ENCODE measurements at places on chromosomes 6 and 20.

- DNase-seq: no peak
Measured at GRCh38 chr20:7935027-7935551, 5.2 kb downstream of the HAO1 start.

DNA sequence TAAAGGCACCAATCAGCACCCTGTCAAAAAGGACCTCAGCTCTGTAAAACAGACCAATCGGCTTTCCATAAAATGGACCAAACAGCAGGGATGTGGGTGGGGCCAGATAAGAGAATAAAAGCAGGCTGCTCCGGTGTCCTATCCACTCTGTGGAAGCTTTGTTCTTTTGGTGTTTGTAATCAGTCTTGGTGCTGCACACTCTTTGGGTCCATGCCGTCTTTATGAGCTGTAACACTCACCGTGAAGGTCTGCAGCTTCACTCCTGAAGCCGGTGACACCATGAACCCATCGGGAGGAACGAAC is 7.3 kb upstream of the PXDC1 start:
- no peak for DNase-seq

DNA sequence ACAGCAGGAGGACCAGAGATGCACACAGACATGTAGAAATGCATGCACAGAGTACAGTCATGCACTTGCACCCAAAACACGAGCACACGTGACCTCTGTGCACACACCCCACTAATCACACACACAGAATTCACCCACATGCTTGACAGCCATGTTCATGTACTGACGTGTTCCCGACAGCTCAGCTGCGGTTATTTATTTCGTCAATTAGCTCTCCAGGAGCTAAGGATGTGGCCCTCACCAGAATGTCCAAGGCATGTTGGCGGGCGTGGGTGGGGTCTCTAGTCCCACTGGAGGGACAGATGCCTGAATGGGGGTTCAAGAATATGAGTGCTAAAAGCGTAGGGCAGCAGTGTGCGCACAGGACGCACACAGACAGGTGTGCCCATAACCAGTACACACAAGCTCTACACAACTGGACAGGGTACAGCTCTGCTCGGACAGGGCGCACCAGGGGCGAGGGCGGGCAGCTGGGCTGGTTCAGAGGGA is 571 bp upstream of the PRPF6 start:
- no peak for DNase-seq

DNA sequence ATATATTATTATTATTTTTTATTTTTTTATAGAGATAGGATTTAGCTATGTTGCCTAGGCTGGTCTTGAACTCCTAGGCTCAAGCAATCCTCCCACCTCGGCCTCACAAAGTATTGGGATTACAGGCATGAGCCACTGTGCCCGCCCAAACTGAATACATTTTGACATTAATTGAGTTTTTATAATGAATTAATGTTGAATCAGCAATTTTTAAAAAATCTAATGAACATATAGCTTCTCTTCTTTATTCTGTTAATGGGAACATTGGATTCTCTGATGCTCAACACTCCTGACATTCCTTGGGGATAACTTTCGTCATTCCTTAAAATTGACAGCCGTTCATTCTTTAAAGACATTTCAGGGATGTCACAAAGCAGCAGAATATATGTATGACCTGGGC is 52.4 kb downstream of the ANKS1A start:
- no peak for DNase-seq

GRCh38 chr20:16132036-16132798 is 441.0 kb downstream of the KIF16B start:
- DNase-seq: no peak

DNA sequence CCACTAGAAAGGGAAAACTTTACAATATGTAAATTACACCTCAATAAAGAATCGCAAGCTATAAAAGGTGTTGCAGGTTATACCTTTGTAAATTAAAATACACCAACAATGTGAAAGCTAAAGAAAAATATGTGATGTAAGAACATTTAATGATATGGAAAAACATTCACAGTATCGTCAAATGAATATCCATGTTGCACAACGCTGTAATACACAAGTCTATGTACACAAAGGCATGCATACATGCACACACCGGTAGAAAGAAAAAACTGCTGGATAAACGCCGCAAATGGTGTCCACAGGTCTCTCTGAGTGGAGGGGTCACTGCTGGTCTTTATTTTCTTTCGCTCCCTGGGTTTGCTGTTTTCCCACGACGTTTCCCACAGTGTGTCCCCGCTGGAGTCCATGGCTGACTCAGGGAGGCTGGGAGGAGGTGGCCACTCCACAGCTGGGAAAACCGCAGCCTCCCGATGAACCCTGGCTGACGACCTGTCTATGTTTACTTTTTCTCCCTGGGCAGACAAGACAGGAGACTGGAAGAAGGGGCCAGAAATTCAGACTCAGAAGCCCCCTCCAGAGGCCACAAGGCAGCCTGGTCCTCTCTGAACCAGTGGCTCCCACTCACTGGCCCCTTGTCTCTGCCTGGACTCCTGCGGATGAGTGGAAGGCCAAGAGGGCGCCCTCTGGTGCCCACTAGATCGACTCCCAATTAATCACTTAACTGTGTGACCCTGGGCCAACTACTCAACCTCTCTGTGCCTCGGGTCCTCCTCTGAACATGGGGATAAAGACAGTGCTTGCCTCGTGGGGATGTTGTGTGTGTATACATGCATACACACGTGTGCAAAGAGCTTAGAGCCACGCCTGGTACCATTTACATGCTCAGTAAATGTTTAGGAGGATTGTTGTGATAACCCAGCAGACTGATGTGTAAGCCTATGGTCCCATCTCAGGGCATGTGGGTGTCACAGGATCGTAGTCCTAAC is 12.8 kb upstream of the BPI start:
- no peak for DNase-seq

GRCh38 chr6:126905917-126906316 is 212.6 kb upstream of the RSPO3 start:
- DNase-seq: no peak

DNA sequence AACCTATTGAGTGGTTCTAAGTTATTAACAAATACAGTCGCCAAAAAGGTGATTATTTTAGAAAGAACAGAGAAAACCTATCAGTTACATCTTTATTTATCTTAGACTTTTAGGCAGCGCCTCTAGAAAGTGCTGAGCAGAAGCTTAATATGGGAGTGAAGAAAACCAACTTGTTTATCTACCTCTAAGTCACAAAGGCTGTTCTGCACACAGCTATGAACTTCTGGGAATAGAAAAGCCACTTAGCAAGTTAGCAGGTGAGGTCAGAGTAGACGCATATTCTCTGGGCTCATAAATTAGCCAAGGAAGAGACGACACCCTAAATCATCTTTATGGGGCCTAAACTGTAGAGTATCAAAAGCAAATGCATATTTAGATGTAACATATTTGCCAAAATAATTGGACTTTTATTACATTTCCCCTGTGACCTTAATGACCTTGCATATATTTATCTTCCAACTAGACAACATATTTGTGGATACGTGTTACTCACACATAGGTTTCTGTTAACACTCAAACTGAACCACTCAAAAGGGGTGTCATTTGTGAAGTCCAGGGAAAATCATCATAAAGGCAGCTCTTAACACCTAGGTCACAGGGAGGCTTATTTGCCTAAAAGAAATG is 267.1 kb downstream of the ADGB start:
- no peak for DNase-seq

GRCh38 chr6:161091972-161092701 is 100.6 kb downstream of the MAP3K4 start:
- DNase-seq: no peak

DNA sequence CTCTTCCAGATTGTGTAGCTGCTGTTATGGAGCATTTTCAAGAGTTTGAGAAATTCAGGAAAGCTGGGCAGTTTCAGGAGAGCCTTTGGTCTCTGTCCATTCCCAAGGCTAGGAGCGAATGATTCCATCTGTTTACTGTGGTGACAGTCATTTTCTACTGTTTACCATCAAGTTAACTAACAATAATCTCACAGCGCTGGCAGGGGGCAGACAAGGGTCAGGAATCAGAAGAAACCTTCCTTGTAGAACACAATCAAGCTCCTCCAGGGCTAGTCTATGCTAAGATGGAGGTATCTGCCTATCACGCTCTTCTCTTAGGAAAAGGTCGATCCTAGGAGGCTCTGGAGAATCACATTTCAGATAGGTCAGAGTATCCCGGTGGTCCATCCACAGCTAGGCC is 293.9 kb downstream of the KIF16B start:
- DNase-seq: no peak

GRCh38 chr6:157222201-157222981 is 100.9 kb downstream of the TMEM242 start:
- DNase-seq: no peak

- no peak for DNase-seq
Measured at GRCh38 chr6:72416744-72417465, 205.0 kb upstream of the KCNQ5 start.

DNA sequence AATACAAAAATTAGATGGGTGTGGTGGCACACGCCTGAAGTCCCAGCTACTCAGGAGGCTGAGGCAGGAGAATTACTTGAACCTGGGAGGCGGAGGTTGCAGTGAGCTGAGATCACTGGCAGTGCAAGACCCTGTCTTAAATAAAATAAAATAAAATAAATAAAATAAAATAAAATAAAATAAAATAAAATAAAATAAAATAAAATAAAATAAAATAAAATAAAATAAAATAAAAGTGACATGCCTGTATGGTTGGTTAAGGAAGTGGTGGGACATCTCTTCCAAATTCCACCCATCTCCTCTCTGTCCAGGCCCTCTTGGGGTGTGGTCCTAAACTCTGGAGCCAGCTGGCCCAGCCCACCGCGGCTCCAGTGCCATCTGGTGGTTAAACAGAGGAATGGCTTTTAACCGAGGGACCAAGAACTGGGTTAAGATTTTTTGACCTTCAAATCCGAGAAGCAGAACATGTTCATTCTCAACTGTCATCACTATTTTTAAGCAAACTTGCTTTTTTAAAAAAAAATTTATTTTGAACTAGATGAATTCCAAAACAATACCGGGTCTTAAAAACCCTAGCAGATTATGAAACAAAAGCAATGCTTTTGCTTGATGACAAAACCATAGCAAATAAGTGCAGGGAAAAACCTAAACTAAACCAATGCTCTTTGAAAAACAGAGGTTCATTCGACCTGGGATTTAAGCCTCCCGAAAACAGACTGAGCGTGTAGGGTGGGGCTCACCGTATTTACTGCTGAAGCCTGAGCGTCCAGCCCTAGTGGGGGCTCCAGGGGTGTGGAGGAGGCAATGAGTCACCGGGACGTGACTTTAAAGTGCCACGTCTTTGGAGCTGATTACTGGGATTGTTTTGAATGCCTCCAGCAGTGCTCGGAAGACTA is 68.8 kb downstream of the CDC5L start:
- peak; percentile 22 for DNase-seq

GRCh38 chr6:4568138-4568537 is 208.1 kb upstream of the CDYL start:
- no peak for DNase-seq

GRCh38 chr6:98295515-98296175 is 538.7 kb upstream of the POU3F2 start:
- no peak for DNase-seq

DNA sequence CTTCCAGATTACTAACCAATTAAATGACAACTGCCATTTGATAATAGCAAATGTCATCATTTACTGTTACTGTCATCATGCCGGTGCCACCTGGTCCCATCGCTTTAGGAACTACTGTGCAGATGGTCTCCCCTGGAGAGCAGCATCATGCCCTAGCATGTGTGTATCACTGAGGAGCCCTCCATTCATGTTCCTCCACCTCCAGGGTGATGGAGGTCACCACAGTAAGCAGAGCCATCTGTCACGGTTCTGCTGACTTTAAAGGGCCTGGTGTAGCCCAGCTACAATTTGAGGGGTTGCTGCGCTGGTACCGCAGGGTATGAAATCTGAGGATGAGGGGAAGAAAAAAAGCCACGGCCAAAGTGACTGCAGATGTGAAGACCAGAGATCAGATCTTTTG is 118.8 kb upstream of the KCNK16 start:
- no peak for DNase-seq

DNA sequence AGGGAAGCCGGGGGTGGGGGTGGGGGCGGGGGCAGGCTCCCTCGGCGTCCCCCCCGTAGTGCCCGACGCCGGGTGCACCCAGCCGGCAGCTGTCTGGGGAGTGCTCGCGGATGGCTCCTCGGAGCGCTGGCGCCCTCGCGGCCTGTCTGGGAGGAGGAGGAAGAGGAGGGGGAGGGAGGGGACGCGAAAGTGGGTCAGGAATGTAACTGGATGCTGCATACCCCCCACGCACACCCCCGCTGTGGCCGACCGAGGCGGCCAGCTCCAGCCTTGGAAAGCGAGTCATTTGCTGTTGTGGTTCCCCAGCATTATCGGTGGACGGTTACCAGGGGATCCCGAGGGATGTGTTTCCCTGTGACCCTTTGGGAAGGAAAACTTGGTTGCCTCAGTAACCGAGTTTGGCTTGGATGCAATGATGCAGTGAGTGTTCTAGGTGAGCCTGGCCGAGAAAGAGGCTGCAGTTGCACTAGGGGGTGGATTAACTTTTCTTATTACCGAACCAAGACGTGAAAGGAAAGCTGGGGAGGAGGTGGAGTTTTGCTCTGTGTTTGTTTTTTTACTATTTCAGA is 55.2 kb upstream of the RREB1 start:
- no peak for DNase-seq

DNA sequence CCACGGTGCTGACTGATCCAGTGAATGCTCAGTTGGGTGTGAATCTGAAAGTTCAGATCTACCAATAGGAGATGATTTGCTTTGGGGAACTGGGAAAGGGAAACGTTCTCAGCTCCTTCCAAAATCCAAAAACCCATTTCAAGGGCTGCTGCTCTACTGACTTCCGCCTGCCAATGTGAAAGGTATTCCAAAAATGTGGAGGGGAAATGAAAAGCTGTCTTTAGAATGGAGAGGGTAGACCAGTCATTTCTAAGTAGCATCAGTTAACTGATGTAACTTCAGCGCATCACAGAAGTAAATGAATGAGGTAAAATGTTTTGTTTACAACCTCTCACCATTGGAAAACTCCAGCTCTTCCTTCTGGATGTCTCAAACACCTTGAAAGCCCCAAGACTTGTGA is 19.6 kb upstream of the EYA2 start:
- no peak for DNase-seq

GRCh38 chr6:43964659-43965570 is 162.3 kb downstream of the MRPL14 start:
- no peak for DNase-seq

GRCh38 chr6:17182961-17183360 is 81.1 kb downstream of the STMND1 start:
- no peak for DNase-seq

DNA sequence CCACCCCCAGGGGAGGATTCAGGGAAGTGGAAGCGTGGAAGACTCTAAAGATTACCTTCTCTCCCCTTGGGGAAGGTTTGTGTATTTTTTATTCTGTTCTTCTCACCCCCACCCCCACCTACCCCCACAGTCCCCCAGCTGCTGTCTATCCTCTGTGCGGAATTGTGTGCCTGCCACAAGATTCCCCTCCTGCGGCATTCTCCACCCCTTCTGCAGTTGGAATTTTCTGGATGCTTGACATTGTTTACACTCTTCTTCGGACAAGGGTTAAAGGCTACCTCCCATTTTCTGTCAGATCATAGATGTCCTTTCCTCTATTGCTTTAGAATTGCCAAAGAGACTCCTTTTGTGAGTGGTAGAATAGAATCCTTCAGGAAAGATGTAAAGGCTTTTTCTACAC is 60.4 kb upstream of the EDN3 start:
- DNase-seq: no peak

All from stimulated activated CD4-positive, alpha-beta T cell treated with anti-CD3 and anti-CD28 coated beads, Interleukin-1b, Interleukin-23, amount 100 ng/mL, for 4 hours (primary cell).